ENCODE measurements at places on chromosomes 5 and 9. TPM values are rescaled to one million over a fixed set of nuclear protein-coding genes. Genes with fewer than 3 reads are reported as not detected.

DNA sequence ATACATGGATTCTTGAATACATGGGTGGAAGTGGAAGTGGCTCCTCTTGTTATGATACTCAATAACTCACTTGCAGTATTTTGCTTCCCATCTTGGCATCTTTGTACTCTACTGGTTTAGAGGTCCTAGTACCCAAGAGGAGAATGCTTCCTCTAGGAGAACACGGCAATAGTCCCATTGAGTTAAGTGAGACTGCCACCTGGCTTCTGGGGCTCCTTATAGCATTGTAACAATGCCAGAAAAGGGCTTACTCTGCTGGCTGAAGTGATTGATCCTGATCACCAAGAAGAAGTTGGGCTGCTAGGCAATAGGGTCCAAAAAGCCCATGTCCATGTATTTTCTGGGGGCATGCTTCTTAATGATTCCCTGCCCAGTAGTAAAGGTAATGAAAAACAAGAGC lies 627.6 kb upstream of the SGCD start:
- no peak for DNase-seq

- DNase-seq: no peak
Observed at GRCh38 chr5:166648736-166649135, 1642.7 kb upstream of the WWC1 start.

Gene PKD2L2
- total RNA-seq: not detected

- DNase-seq: no peak
Observed at GRCh38 chr9:22469928-22470544, 23.4 kb downstream of the DMRTA1 start.

GRCh38 chr5:146091881-146092280 lies 13.5 kb downstream of the PLAC8L1 start:
- no peak for DNase-seq
